CD4-positive, alpha-beta T cell (primary cell): ENCODE measurements at places on chromosomes 6 and 20.
A peak's percentile ranks its signal among the peaks of the same experiment; 100 is the strongest.

GRCh38 chr6:170099387-170099786, 191.5 kb downstream of the DLL1 start:
- no peak for DNase-seq

DNA sequence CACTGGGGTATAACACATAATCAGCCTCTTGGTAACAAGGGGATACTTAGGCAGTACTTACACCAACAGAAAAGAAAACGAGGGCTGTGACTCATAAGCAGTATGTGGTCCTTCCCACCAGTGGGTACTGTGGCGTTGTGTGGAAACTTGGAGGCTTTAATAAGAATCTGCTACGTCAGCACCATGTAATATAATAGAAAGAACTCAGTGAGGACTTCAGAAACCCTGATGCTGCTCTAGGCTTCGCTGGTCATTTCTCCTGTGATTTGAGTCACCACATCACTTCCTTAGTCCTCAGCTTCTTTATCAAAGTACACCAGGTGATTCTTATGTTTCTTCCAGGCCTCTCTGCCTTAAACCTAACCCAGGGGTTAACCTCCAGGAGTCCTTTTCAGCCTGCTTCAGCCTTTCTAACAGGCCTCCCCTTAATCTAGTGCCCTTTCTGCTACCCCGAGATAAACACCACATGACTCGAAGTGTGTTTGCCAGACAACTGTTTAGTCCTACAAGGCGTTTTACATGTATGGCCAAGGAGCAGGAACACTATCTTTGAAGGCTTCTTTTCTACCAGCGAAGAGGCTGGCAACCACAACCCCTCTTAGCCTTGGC, 68.5 kb downstream of the FYN start:
- DNase-seq, result peak; percentile 87

GRCh38 chr6:21019614-21020013, 485.4 kb downstream of the CDKAL1 start:
- DNase-seq, result no peak

DNA sequence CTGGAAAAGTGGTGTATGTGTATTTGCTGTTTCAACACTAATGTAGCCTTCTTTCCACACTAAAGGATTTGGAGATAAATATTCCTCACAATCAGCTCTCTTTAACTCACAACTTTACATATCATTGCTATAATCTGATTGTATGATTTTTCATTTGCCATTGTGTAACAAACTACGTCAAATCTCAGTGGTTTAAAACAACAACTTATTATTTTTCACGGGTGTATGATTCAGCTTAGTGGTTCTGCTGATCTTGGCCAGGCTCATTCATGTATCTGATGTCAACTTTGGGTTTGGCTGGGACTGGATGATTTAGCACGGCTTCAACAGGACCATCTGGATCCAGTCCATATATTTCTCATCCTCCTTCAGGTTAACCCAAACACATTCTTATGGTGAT, 55.4 kb upstream of the TMX4 start:
- DNase-seq, result no peak

GRCh38 chr20:52864916-52865605, 107.1 kb upstream of the TSHZ2 start:
- no peak for DNase-seq

DNA sequence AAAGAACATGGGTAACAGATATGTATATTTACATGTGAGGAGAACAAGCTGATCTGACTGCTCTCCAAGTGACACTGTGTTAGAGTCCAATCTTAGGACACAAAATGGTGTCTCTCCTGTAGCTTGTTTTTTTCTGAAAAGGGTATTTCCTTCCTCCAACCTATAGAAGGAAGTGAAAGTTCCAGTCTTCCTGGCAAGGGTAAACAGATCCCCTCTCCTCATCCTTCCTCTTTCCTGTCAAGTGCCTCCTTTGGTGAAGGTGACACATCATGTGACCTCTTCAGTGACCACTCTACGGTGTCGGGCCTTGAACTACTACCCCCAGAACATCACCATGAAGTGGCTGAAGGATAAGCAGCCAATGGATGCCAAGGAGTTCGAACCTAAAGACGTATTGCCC, 5.2 kb downstream of the HFE start:
- no peak for DNase-seq

GRCh38 chr6:6434151-6434550, 113.7 kb upstream of the F13A1 start:
- no peak for DNase-seq

- DNase-seq, result no peak
Measured at GRCh38 chr20:60100780-60101179, 142.6 kb downstream of the CDH26 start.

DNA sequence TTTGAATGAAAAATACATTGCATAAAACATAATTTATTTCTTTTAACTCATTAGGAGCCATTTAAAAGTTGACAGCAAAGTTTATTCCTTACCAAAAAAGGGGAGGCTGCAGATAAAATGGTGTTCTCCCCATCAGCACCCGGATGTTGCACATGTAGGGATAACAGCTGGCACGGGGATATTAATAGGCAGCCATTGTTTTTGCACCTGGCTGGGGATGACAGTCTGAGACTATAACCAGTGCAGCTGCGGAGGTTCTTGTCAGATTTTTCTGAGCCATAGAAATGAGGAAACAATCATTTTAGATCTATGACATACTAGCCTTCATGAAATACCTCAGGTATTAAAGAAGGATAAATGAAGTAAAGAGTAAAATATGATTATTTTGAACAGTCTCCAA, 20.1 kb upstream of the HECA start:
- DNase-seq, result no peak

DNA sequence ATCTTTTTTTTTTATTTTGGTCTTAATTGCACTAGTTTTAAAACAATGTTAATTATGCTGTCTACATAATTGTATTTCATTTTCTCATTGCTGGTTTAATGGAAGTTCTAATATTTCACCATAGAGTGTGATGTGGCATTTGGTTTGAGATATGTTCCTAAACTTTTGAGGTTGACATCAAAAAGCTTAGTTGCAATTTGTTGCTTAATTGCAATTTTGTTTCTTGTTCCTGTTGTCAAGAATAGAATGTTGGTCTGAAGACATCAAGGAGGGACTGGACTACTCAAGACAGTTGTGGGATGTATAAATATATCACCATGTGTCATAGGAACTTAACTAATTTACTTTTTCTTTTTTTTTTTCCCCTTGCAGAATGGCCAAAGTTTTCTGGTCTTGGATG, 12.5 kb downstream of the HSF2 start:
- no peak for DNase-seq
